ENCODE measurements at places on chromosomes 2 and 18. TPM values are rescaled to one million over a fixed set of nuclear protein-coding genes. Genes with fewer than 3 reads are reported as not detected.

GRCh38 chr18:2545155-2545554, 26.1 kb downstream of the METTL4 start:
- DNase-seq, result no peak

GRCh38 chr18:45137087-45137419, 456.4 kb downstream of the SETBP1 start:
- no peak for DNase-seq

The NMUR1 gene
- total RNA-seq, result 0.18 TPM

The IL1R2 gene
- total RNA-seq, result 0.85 TPM

- no peak for DNase-seq
These were observed 25.7 kb upstream of the PTPN4 start for GRCh38 chr2:119734047-119734446.

The ALKAL2 gene
- total RNA-seq, result not detected

The B3GNT7 gene
- 0.13 TPM for total RNA-seq

GRCh38 chr18:50372743-50373142, 2.1 kb upstream of the SKA1 start:
- DNase-seq, result no peak

The SPATA3 gene
- total RNA-seq, result 0.24 TPM

- no peak for DNase-seq
These were observed 30.6 kb upstream of the EPG5 start for GRCh38 chr18:45997700-45998151.

- no peak for DNase-seq
These were observed 3.4 kb downstream of the OTX1 start for GRCh38 chr2:63053889-63054602.

DNA sequence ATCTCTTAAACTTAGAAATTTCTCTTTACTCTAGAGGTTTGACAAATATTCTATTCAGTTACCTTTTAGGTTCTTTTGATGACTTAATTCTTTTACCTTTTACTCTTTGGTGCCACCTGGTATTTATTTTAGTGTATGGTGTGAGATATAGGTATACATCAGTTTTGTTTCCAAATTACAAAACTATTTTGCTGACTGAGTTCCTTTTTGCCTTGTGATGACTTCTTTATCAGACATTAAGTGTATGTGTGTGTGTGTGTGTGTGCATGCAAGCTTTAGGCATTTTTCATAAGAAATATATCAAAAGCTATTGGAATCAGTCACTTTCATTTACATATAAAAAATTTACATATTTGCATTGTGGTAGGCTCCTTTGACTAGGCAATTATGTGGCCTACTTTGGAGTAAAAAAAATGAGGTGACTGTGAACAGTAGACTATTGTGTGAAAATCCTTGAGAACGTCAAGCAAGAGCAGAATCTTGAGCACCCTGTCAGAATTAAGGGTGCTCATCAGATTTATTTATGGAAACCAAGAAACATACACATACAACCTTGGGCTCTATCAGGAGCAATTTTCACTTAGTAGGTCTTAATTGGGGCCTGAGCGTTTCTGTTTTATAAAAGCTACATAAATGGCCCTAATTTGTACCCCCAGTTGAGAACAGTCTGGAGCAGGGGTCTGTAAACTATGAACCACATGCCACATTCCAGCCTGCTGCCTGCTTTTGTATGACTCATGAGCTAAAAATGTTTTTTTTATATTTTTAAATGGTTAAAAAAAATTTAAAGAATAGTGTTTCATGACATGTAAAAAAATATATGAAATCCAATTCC, 415.9 kb downstream of the SLC4A3 start:
- DNase-seq, result no peak

GRCh38 chr18:34864836-34865497, 154.9 kb downstream of the DTNA start:
- no peak for DNase-seq

The RIT2 gene
- total RNA-seq, result not detected

DNA sequence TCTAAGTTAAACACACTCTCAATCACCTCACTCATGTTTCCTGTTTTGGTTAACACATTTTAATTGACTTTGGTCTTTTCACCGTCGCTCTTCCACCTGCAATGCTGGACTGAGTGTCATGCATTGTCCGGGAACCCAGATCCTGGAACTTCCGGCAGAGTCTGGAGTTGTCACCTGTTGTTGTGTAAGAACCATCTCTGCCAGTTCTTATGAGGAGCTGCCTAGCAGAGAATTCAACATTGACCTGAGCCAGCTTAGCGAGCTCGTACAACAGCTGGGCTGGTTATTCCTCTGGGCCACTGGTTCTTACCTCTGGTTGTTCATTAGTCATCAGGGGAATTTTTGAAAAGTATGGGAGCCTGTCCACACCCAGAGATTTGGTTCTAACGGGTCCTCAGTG, 75.7 kb downstream of the BCL2L11 start:
- DNase-seq, result no peak

DNA sequence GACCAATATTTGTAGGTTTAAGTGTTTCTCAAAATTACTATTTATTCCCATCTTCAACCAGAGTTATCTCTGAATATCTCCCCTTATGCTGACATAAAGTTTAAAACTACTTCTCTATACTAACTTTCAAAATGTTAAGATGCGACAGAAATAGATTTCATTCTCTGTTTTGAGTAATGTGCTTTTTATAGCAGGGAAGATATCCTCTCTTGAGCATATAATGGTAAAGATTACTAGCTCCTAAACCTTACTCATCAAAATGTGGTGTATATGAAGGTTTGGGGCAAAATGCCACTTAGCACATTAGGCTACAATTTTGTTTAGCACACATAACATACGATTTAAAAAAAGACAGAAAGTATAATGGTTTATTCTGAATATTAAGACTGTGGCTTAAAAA, 54.4 kb downstream of the CWC22 start:
- DNase-seq, result no peak

GRCh38 chr2:6412533-6413091, 453.1 kb downstream of the CMPK2 start:
- DNase-seq, result no peak

DNA sequence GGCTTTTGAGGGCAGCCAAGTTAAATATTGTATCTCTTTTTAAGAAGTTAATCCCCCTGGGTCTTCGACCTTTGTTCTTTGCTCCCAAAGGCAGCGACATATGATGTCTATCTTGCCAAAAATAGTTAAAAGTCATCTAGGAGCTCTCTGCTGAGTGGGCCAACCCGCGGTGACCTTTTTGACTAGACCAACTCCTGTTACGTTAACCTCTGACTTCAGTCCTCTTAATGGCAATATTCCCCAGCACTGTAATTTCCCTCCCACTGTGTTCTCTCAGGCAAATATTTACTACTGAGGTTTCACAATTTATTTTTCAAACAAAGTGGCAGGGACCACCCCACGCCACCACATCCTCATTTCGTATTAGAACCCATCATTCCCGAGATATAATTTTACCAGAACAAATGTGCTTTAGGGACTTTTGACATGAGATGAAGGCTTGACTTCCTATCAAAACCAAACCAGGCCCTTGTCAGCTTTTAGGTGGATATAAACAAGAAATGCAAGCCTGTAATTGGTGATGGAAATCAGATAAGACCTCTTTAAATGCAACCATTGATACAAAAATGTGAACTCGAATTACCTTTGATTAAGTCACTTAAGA, 764.7 kb downstream of the SATB2 start:
- DNase-seq, result no peak

GRCh38 chr2:1930376-1930775, 186.1 kb upstream of the PXDN start:
- DNase-seq, result no peak

- DNase-seq, result no peak
These were observed 90.2 kb upstream of the UXS1 start for GRCh38 chr2:106284255-106284654.

The PLCL1 gene
- total RNA-seq, result 0.70 TPM

DNA sequence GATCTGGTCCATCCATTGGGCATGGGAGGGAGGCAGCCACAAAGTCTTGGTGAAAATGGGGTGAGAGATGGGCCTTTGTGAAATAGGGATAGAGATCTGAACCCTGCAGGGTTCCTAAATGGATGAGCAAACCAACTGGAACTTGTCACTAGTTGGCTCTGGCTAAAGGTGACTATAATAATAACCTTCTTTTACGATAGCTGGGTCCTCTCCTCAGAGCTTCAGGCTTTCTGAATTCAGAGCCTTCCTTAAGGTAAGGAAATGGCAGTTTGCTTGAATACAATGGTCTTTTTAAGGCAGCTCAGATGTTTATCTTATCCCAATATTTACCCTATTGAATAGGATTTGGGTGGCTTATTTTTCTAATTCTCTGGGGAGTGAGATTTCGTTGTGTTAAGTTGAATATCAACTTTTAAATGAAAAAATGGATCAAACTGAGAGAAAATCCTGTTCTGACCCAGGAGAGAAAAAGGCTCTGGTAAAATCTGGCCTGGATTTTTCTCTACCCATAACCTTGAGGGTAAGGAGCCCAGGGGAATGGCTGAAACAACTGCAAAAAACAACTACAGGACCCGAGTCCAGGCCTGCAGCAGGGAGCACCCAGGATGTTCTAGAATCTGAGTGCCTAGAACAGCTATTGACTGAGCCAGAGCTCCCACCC, 61.1 kb upstream of the CXCR4 start:
- DNase-seq, result no peak

- no peak for DNase-seq
These were observed 198.0 kb downstream of the NBAS start for GRCh38 chr2:15363142-15363541.

DNA sequence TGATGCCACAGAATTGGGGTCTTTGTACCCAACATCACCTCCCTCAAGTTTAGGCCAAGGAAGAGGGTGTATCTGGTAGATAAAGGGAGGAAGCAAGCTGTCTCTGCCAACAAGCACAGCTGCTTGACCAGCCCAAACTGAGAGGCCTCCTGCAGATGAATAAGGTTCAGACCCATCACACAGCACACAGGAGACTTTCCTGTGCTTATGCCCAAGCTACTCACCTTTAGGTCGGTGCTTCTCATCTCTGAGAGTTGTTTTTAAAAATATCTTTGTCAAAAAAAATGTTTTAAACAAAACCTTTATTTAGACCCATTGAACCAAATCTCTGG, 24.7 kb upstream of the SP3 start:
- no peak for DNase-seq

GRCh38 chr2:89000235-89000634, 308.8 kb downstream of the RPIA start:
- no peak for DNase-seq

The LOXHD1 gene
- total RNA-seq, result not detected

DNA sequence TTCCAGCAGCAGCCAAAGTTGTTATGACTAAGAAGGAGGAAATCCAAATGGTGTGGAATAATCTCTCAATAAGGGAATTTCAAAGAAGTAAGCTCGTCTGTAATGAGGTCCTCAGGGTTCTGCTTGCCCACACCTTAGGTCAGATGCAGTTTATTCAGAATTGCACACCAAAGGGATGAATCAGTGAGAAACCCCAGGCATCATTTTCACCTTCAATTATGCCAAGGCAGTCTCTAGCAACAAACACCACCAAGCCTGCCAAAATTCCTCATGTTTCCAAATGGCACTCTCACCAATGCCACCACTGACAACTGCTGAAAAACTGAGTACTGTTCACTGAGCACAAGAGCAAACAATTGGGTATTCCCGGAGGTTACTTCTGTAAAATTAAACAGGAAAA, 43.6 kb downstream of the KCNG3 start:
- DNase-seq, result no peak

- DNase-seq, result no peak
These were observed 10.7 kb upstream of the RNF103 start for GRCh38 chr2:86634352-86634751.

GRCh38 chr2:204331180-204331579, 214.1 kb upstream of the PARD3B start:
- DNase-seq, result no peak

The ALLC gene
- total RNA-seq, result not detected

DNA sequence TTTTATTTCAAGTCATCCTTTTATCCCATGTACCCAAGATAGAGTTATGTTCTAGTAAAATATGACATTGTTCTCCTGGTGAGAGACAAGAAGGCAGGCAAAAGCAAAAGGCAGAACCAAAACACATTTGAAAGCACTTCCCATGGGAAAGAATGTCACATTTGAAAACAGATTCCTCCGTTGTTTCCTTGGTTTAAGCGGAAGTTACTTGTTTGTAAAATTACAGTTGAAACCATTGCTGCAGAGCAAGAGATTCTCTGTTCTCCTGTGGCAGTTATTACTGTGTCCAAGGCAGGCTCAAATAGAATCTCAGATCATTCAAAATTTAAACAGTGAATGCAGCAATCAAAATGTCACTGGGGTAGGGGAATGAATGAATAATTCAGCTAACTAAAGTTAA, 149.6 kb downstream of the MTCL1 start:
- no peak for DNase-seq

DNA sequence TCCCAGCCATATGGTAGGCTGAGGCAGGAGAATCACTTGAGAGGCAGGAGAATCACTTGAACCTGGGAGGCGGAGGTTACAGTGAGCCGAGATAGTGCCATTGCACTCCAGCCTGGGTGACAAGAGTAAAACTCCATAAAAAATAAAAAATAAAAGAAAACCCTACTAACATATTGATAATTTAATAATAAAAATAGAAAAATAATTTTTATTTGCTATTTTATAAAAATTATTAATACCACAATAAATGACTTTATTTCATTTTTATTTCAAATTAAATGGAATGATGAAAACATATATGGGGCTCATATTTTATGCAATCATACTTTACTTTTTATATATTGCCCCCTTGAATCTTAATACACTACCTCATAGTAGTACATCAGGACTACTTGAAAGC, 20.4 kb downstream of the TMEM182 start:
- DNase-seq, result no peak

DNA sequence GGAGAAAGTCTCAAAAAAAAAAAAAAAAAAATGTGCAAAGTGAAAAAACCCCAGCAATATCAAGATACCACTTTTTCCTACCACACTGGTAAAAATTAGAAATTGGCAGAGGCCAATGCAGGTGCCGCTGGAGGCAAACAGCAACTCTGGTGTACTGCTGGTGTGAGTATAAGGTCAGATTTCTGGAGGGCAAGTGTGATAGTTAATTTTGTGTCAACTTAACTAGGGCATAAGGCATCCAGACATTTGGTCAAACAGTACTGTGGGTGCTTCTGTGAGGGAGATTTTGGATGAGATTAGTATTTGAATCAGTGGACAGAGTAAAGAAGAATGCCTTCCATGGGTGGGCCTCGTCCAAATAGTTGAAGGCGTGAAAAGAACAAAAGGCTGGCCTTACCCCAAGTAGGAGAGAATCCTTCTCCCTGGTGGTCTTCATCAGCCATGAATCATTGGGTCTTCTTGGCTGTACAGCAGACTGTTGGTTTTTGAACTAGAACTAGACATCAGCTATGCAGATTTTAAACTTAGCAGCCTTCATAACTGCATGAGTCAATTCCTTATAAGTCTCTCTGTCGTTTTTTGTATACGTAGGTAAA, 52.8 kb upstream of the FHL2 start:
- no peak for DNase-seq

Measured in CD8-positive, alpha-beta memory T cell (primary cell).